ENCODE measurements at places on chromosomes 1 and 21. TPM values are rescaled to one million over a fixed set of nuclear protein-coding genes. Genes with fewer than 3 reads are reported as not detected.

DNA sequence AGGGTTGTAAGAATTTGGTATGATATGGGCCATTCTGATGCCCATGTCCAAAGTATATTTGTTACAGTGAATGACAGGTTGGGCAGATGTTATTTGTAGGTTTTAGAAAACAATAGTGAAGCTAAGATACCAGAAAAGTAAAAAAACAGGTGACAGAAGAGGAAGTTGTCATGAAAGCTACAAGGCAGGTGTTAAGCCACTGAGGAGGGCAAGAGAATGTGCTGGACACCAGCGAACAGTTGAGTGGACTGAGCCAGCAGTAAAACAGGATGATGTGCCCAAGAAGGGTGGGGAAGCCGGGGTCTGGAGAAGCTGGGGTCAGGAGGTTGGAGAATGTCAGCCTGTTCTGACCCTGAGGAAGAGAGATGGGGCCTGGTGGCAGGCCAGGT, 83.3 kb downstream of the DTL start:
- no peaks in the 10 kb centered on the region for H3K27me3 ChIP-seq
- no peak overlapping the region for H3K27ac ChIP-seq
- no peak for DNase-seq
- H3K36me3 ChIP-seq: peaks cover 6% of the 10 kb centered on the region
- peaks cover 11% of the 10 kb centered on the region for H3K4me1 ChIP-seq

DNA sequence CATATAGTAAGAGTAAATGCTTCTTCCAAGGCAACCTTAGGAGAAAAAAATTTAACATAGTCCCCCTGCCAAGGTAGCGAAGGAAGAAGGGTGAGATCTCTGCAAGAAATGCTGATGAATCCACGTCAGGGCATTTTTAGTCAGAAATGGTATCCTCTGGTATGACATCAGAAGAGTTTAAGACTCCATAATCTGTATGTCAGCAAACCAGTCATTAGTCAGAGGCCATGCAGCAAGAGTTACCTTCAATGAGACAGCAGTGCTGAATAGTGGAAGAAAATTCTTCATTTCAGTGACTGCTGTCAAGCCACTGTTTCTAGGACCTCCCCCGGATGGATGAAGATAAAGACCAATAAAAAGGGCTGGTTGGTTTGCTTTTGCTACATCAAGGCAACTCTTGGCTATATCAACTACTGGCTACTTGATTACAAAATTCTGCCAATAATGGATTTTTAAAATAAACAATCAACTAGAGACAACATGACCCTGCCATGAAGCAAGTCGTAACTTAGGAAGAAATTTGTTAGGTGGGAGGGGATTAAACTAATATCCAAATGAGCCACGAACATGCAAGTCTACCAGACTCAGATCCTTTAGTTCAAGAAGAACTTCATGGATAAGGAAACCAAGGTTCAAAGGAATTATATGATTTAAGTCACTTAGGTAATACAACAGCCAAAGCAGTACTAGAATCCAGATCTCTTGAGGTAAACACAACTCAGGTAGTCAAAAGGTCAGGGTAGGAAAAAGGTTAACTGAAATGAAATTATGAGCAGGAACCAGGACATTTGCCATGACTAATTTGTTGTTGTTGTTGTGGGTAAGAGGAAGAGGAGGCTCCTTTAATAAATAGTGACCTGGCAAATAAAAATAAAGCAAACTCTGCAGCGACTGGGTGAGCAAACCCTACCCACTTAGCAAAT, 25.6 kb upstream of the GUCA2A start:
- peaks cover 14% of the 10 kb centered on the region for H3K4me1 ChIP-seq
- H3K4me3 ChIP-seq: no peak overlapping the region
- H3K36me3 ChIP-seq: peaks cover 71% of the 10 kb centered on the region
- H3K27ac ChIP-seq: no peak overlapping the region
- no peaks in the 10 kb centered on the region for H3K27me3 ChIP-seq
- DNase-seq: no peak

DNA sequence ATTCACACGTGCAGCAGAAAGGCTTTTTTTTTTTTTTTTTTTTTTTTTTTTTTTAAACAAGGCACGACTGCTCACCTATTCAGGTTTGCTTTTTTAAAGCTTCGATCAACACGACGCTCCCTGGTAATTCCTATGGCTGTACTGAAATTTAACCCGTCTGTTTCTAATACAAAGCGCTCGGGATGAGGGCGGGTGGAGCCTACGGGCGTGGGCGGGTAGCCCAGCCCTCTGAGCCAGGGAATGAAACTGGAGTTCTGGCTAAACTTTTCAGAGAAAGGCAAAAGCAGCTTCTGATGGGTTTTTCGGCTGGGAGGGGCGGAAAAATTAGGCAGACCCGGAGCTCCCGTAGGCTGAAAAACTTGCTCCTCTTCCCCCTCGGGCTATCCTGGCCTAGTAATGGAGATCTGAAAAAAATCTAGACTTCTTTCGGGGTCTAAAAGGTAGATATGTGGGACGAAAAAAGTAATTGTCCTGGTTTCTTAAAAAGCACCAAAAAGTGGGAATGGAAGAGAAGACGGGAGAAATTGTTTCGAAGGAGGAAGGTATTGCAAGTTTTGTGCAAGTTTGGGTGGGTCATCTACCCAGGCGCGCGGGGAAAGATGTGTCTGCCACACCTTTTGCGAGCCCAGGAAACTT, 7.4 kb downstream of the NR5A2 start:
- DNase-seq: no peak
- no peak overlapping the region for H3K27ac ChIP-seq
- peaks cover 11% of the 10 kb centered on the region for H3K4me1 ChIP-seq
- H3K27me3 ChIP-seq: peaks cover 74% of the 10 kb centered on the region
- no peaks in the 10 kb centered on the region for H3K36me3 ChIP-seq

DNA sequence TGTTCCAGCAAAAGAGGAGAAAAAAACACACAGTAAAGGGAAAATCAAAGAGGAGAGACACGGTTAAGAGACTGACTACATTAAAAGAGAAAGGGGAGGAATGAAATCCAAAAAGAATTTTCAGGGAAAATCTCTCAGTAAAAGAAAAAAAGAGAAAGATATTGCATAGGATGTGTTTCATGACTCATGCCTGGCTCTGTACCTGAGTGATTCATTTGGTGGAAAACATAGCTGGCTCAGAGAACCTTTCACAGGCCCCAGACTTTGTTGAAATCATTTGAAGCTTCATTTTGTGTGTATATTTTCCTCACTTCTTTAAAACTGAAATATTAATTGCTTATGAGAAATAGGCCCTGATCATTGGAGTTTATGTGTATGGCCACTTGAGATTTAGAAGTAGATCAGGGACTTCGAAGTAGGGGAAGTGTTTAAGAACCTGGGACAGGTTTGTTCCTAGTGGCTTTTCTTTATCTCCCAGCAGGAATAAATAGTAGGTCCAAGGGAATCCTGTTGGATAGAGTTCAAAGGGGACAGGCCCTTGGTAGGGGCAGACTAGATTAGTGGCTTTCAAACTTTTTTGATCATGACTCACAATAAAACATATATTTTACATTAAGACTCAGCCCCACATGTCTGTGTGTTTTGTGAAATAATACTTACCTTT, 239.1 kb upstream of the SGIP1 start:
- H3K27ac ChIP-seq: no peak overlapping the region
- peaks cover 7% of the 10 kb centered on the region for H3K4me1 ChIP-seq
- no peaks in the 10 kb centered on the region for H3K36me3 ChIP-seq
- no peak overlapping the region for H3K4me3 ChIP-seq
- DNase-seq: peak; percentile 31

GRCh38 chr1:114272593-114272992, 118.9 kb upstream of the SYT6 start:
- H3K4me1 ChIP-seq: no peaks in the 10 kb centered on the region
- no peak for DNase-seq
- H3K27ac ChIP-seq: no peak overlapping the region
- H3K36me3 ChIP-seq: no peaks in the 10 kb centered on the region
- peaks cover 38% of the 10 kb centered on the region for H3K27me3 ChIP-seq

- DNase-seq: no peak
- no peak overlapping the region for H3K4me3 ChIP-seq
- no peak overlapping the region for H3K27ac ChIP-seq
- H3K4me1 ChIP-seq: peaks cover 18% of the 10 kb centered on the region
These were observed 5.4 kb downstream of the RUSC1 start for GRCh38 chr1:155326020-155326526.

- DNase-seq: no peak
- H3K36me3 ChIP-seq: no peaks in the 10 kb centered on the region
- no peak within 1 kb of the TSS for H3K27ac ChIP-seq
These were observed at the start of gene LCE3E for GRCh38 chr1:152566681-152567080. LCE3E (minus strand) TSS chr1:152566780; CDS start chr1:152566208, 572 bp downstream.

GRCh38 chr1:200290010-200290685, 119.7 kb downstream of the ZNF281 start:
- no peak for DNase-seq
- no peak overlapping the region for H3K4me3 ChIP-seq
- no peaks in the 10 kb centered on the region for H3K27me3 ChIP-seq
- H3K36me3 ChIP-seq: no peaks in the 10 kb centered on the region
- peaks cover 7% of the 10 kb centered on the region for H3K4me1 ChIP-seq
- no peak overlapping the region for H3K27ac ChIP-seq

GRCh38 chr21:45818276-45818903, 163.2 kb upstream of the COL6A1 start:
- H3K4me1 ChIP-seq: peaks cover 36% of the 10 kb centered on the region
- peak overlapping the region; percentile 84 for H3K27ac ChIP-seq
- H3K27me3 ChIP-seq: no peaks in the 10 kb centered on the region
- peak; percentile 86 for DNase-seq
- H3K36me3 ChIP-seq: peaks cover 6% of the 10 kb centered on the region

DNA sequence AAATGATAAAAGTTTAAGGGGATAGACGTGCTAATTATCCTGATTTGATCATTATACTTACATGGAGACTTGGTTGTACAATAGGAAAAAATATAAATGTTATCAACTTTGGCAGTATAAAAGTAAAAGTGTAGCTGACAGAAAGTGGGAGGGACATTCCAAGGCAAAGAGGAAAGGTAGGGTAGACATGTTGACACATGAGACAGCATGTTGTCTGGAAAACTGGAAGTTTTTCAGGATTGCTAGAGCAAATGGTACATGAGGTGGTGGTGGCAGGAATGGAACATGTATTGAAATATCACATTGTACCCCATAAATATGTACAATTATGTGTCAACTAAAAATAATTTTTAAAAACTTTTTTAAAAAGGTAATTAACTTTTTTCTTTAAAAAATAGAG, 13.2 kb downstream of the DIPK1A start:
- no peaks in the 10 kb centered on the region for H3K27me3 ChIP-seq
- no peak overlapping the region for H3K4me3 ChIP-seq
- no peaks in the 10 kb centered on the region for H3K36me3 ChIP-seq
- DNase-seq: no peak
- H3K27ac ChIP-seq: no peak overlapping the region

DNA sequence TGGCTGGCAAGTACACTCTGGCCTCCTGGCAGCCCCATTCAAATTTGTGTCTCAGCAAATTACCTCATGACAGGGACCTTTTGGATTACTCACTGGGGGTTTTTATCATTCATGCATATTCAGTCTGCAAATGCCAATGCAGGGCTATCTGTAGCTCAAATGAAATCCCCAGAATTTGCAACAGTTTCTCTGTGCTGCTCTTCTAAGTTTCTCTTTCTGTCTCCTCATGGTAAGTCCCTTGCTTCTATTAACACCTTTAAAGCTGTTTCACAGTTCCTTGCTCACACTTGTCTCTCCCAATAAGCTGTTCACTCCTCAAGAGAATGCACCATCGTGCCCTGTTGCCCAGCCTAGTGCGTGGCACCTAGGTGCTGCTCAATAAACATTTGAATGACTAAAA, 3.3 kb upstream of the FAM78B start:
- peaks cover 13% of the 10 kb centered on the region for H3K4me1 ChIP-seq
- no peak for DNase-seq

- H3K36me3 ChIP-seq: peaks cover 82% of the 10 kb centered on the region
- H3K4me1 ChIP-seq: no peaks in the 10 kb centered on the region
- H3K27ac ChIP-seq: no peak overlapping the region
- DNase-seq: no peak
- no peak overlapping the region for H3K4me3 ChIP-seq
These were observed 12.0 kb downstream of the ATP8B2 start for GRCh38 chr1:154337253-154337894.

DNA sequence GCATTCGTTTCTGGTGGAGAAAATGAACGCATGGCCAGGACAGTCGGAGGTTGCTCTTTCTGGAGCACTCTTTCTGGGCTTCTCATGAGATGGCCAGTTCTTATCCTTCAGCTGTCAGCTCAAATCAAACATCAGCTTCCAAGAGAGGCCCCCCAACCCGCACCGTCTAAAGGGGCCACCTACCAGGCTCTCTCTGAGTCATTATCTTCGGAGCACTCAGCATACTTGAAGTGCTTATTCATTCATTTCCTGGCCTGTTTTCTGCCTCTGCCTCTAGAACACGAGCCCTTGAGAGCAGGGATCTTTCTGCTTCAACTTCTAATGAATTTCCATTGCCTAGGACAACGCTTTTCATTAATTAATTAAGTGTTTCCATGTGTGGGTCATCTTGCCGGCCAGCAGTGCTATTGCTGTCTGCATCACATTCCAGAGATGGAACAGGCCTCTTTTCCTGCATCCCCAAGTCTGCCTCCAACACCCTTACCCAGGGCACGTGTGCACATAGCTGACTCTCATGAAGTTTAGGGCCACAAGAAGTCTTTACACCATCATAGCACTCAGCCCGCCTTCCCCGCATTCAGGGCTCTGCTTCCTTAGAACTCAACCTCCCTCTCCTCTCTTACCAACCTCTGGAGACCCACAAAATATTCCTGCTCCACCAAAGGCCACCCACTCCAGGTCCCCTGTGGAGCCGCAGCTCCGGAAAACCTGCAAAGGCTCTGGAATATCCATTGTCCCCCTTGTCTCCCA, 52.1 kb upstream of the LAPTM5 start:
- H3K36me3 ChIP-seq: no peaks in the 10 kb centered on the region
- peak overlapping the region; percentile 60 for H3K27ac ChIP-seq
- no peak overlapping the region for H3K4me3 ChIP-seq
- H3K27me3 ChIP-seq: no peaks in the 10 kb centered on the region
- peaks cover 40% of the 10 kb centered on the region for H3K4me1 ChIP-seq

GRCh38 chr1:78005755-78006154, 1.0 kb downstream of the DNAJB4 start:
- peaks cover 12% of the 10 kb centered on the region for H3K36me3 ChIP-seq
- H3K27me3 ChIP-seq: no peaks in the 10 kb centered on the region
- H3K4me1 ChIP-seq: peaks cover 12% of the 10 kb centered on the region

GRCh38 chr1:17168091-17168876, 36.6 kb upstream of the PADI1 start:
- peak overlapping the region; percentile 99 for H3K27ac ChIP-seq
- peak; percentile 93 for DNase-seq
- no peak overlapping the region for H3K4me3 ChIP-seq
- H3K4me1 ChIP-seq: peaks cover 42% of the 10 kb centered on the region
- no peaks in the 10 kb centered on the region for H3K36me3 ChIP-seq
- no peaks in the 10 kb centered on the region for H3K27me3 ChIP-seq

GRCh38 chr21:27202301-27202700, 235.4 kb upstream of the ADAMTS5 start:
- no peak for DNase-seq
- H3K36me3 ChIP-seq: no peaks in the 10 kb centered on the region
- H3K4me3 ChIP-seq: no peak overlapping the region
- H3K4me1 ChIP-seq: peaks cover 3% of the 10 kb centered on the region
- no peak overlapping the region for H3K27ac ChIP-seq
- H3K27me3 ChIP-seq: no peaks in the 10 kb centered on the region

The CFHR3 gene
- total RNA-seq: not detected

The CELA2B gene
- not detected for total RNA-seq

The KISS1 gene
- total RNA-seq: 190 TPM

The RNU1-4 gene
- total RNA-seq: 294 TPM

The GNG4 gene
- total RNA-seq: 4.2 TPM

The ABCA4 gene
- not detected for total RNA-seq

The ZNF593OS gene
- total RNA-seq: 0.24 TPM

The CD101 gene
- total RNA-seq: 0.50 TPM

The TNFRSF8 gene
- total RNA-seq: not detected

The NDUFV3 gene
- 54.9 TPM for total RNA-seq

The SLAMF9 gene
- not detected for total RNA-seq

The TMEM183A gene
- 109 TPM for total RNA-seq

The COL16A1 gene
- total RNA-seq: 365 TPM
